ENCODE measurements at places on chromosomes 7 and 10. TPM values are rescaled to one million over a fixed set of nuclear protein-coding genes. Genes with fewer than 3 reads are reported as not detected.

DNA sequence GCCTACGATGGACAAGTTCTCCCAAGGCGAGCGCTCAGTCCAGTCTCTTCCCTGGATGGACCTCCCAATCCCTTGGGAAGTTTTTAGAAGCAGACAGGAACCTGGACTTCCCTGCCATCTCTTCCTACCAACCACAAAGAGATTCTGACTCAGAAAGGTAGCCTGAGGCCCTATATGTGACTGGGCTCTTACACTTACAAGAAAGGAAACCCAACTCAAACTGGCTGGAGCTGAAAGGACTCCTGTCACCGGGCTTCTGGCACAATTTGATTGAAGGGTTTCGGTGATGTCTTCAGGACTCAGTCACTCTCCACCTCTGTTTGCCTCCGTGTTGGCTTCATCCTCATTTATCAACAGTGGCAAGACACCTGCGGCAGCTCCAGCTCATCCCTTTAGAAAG lies 3.7 kb upstream of the COL13A1 start:
- DNase-seq: no peak

DNA sequence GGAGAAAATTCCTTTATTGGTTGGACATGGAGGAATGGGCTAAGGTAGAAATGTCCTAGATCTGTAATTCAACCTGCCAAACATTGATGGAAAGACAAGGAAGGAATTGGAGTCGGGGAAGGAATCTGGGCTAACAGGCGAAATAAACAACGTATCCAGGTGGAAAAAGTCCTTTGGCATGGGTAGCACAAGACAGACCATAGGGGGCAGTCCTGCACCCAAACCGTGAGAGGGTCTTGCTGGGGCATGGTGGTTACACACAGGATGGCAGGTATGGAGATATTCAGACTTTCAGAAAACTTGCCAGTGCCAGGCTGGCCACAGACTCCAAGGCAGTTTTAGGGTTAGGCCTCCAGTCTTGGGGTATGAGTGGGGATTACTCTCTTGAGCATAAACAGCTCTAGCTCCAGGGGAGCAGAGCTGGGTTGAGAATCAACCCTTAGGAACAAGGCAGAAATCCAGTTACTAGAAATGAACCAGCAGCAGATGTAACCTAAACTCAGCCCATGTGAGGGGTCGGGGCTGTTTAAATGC lies 188.6 kb upstream of the GDF10 start:
- DNase-seq: no peak

The AKR1C8 gene
- not detected for total RNA-seq

DNA sequence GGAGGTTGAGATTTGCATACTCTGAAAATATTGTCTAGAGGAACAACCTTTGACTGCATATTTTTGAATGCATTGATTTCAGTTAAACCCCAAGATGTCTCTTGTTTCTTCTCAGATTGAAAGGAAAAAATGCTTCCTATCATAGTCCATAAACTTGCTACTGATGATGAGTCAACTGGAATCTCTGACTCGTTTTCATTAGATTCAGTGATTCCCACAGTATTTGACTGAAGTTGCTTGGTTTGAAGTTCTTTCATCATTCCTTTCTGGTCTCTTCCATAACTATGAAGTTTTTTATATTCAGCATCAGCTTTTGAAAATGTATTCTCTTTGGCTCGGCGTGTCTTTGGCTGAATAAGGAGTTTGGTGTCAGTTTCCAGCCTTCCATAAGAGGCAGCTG lies 10.7 kb downstream of the PEX1 start:
- DNase-seq: no peak

- DNase-seq: no peak
These were observed 214.5 kb downstream of the DIP2C start for GRCh38 chr10:474946-475345.

The TSPAN13 gene
- total RNA-seq: 12.2 TPM

GRCh38 chr7:125504848-125505247 lies 575.2 kb upstream of the POT1 start:
- DNase-seq: no peak

DNA sequence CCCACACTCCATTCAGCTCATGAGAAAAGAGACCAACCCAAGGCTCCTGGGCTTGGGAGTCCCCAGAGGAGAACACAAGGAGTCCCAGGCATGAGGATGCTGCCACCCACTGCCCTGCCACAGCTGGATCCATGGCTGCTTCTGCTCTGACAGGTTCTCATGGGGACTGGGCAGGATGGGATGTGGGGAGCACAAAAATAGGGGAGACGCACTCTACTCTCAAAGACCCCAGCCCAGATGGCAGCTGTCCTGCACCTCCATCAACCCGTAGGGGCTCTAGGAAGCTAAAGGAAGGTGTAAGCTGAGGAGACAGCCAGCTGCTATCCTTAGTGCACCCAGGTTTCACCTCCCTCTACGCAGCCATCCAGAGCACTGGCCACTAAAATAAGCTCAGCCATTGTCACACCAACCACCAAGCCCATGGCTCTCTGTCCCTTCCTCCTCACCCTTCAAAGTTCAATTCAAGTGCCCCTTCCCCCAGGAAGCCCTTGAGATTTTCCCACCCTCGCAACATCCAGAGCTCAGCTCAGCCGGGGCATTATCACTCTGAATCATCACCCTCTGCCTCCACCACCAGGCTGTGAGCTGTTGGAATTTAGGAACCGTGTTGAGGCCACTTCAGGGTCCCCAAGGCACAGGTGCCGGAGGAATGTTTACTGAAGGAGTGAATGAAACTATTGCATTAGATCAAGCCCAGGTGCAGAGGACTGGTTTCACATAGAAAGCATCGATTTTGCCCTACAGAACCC lies 142.1 kb downstream of the GRID1 start:
- DNase-seq: no peak

DNA sequence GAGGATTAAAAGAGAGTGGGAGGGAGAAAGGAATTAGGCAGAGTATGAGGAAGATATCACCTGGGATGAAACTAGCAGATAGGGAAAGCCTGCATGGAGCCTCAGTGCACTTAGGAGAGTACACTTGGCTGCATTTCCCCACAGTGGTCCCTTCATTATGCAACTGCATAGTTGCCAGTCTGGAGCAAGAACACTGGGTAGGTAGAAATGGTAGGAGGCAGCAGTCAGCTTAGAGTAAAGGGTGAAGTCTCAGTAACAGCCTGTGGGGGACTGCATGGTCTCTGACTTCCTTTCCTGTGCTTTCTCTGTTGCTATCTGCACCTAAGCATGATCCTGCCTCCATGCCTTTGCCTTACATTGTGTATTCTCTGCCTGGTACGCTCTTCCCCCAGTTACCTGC lies 14.0 kb upstream of the PCGF5 start:
- peak; percentile 46 for DNase-seq

DNA sequence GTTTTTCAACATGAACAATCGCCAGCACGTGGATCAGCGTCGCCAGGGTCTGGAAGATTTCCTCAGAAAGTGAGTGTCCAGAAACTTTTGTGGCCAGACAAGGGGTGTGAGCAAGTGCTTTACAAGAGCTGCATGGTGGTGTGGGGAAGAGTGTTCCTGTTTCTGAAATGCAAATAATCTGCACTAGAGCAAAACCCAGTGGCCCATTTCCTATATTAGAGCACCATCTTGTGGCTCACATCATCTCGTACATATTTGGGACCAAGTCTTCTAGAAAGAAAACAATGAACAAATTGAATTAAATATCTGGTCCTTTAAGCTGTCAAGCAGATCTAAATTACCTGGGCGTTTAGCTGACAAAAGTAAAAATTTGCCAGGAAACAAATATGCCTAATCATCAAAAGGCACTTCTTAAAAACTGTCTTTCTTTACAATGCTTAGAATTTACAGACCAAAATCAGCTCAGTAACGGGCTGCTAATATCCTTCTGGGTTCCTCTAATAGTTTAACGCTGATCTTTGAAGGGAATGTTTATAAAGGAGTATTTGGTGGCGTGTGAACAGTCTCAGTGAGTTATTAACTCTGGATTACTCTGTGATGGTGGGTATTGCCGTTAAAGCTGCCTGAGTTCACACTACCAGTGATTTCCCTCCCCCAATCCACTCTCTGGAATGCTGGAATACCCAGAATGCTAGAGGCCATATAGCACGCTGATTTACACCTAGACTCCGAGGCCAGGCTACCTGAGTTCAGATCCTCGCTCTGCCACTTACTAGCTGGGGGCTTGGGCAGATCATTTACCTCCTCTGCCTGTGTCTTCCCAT lies 73.6 kb downstream of the SNX10 start:
- DNase-seq: peak; percentile 89

DNA sequence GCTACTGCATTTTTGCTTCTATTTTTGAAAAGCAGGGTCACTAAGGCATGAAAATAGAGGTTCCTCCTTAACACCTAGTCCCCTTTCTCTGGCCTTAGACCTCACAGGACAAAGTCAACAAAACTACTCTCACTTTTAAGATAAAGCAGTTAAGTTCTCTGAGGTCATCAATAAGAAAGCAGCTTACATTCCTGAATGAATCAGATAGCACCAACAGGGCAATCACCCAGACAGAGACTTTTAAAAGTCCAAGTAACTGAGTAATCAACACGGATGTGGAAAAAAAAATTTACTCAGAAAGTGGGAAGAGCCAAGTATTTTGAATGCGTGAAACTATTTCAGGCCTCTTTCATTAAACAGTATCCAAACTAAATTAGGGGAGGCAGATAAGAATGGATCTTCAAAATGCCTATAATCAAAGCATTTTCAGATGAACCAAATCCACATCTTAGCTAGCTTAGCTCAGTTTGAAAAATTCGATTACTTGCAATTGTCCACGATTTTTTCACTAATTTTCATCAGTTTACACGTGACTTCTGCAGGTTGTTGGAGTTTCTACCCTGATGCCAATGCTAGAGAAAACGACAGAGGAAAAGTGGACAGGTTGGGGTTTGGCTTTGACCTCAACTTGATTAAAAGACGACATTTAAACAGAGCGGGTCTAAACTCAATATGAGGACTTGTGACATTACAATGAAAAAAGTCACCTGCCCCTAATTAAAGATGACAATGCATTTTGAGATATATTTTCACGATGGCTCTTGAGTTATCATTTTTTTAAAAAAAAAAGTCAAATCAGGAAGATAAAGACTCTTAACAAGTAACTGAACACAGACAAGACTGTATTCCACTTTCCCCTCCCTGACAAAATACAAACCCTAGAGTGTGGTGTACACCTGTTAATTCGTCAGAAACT lies 1.6 kb downstream of the BEND7 start:
- no peak for DNase-seq

The C10orf53 gene
- total RNA-seq: not detected

- DNase-seq: no peak
These were observed 1.1 kb downstream of the NDUFB2 start for GRCh38 chr7:140697447-140698143.

- no peak for DNase-seq
These were observed 78.7 kb downstream of the ZFAND4 start for GRCh38 chr10:45593938-45594275.

- DNase-seq: no peak
These were observed 43.9 kb downstream of the DOCK4 start for GRCh38 chr7:112162142-112162766.

DNA sequence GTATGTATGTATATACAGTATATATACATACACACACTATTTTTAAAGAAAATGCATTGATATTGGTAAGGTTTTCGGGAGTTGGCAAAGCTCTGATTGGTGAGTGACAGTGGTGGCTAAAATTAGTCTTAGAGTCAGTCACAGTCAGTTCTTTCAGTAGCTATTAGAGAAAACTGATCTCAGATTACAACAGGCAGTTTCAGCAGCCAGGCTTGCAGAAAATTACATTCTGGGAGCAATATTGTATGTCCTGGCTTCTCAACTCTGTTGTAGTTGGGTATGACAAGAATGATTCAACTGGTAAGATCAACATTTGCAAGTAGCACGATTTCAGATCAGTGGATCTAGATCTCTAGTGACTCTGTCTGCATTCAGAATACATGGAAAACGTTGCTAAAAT lies 897.9 kb upstream of the AUTS2 start:
- DNase-seq: no peak

The SEMA4G gene
- 0.17 TPM for total RNA-seq

GRCh38 chr10:372566-372965 lies 237.3 kb downstream of the ZMYND11 start:
- no peak for DNase-seq

The ADIRF gene
- total RNA-seq: not detected

The TSPAN33 gene
- total RNA-seq: 44.8 TPM

The ZNF503 gene
- not detected for total RNA-seq

The RAMP3 gene
- total RNA-seq: not detected

DNA sequence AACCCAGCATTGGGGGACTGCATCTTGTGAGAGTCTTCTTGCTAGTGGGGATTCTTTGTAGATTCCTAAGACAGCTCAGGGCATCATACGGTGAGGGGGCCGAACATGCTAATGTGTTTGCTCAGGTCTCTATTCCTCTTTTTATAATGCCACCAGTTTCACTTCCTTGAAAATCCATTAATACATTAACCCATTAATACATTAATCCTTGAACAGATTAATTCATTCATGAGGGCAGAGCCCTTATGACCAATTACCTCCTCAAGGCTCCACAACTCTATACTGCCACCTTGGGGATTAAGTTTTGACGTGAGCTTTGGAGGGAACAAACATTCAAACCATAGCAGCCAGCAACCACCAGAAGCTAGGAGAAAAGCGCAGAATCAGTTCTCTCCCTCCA lies 67.2 kb upstream of the POT1 start:
- peak; percentile 1 for DNase-seq

The NPSR1 gene
- not detected for total RNA-seq

GRCh38 chr7:112453505-112454171 lies 3.4 kb downstream of the IFRD1 start:
- no peak for DNase-seq

- DNase-seq: no peak
These were observed 2.0 kb upstream of the KLF6 start for GRCh38 chr10:3787016-3787400.

The TMEM270 gene
- not detected for total RNA-seq

- DNase-seq: no peak
These were observed 227.2 kb downstream of the RELN start for GRCh38 chr7:103762065-103762760.

The CARD11 gene
- total RNA-seq: 62.8 TPM

The NFE2L3 gene
- total RNA-seq: 12.6 TPM

DNA sequence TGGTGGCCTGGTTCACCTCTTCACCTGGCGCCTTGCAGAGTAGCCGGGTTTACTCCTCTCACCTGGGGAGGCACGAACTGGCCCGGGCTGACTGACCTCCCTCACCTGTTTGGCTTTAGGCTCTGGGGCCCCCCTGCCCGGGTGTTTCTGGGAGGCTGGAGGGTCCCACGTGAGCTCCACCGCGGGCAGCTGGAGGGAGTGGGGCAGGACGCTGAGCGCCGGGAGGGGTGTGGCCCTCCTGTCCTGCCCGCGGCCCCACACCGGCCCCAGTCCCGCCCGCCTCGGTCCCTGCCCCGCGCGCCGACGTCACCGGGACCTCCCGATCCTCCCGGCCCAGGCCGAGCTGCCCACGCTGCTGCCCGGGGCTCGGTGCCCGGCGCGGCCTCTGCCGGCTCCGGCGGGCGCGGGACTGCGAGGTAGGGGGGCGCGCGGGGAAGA lies at the start of gene AMZ1:
Gene AMZ1, plus strand, starts transcription at position 322 of the 438 bp plus-strand sequence. CDS start 12,250 bp downstream, outside the sequence.
- DNase-seq: no peak

DNA sequence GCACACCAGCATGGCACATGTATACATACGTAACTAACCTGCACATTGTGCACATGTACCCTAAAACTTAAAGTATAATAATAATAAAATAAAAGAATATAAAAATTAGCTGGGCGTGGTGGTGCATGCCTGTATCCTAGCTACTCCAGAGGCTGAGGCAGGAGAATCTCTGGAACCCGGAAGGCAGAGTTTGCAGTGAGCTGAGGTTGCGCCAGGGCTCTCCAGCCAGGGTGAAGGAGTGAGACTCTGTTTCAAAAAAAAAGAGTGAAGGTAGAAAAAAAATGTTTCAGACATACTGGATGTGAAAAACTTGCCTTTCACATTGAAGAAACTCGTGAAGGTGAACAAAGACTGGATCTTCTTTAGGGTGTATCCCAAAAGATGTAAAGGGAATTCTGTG lies 26.7 kb downstream of the TSPAN14 start:
- no peak for DNase-seq

All from OCI-LY7 (cell line).